ENCODE measurements at places on chromosomes 3 and 15.

DNA sequence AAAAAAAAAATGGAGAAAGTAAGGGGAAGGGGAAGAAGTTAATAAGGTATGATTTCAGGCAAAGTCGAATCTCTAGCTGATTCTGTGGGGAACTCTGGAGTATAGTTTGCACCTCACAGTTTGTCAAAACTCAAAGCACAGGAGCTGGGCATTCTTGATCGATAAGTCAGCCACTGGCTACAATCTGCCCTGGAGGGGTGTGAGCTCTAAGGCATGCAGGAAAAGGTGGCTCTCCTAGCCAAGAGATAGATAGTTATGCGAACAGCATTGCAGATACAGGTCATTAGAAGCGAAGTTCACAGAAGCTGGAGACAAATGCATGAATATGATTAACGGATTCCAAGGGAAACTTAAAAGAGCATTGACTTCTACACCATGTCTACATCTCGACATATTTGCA, 952.6 kb downstream of the AGBL1 start:
- DNase-seq: no peak

DNA sequence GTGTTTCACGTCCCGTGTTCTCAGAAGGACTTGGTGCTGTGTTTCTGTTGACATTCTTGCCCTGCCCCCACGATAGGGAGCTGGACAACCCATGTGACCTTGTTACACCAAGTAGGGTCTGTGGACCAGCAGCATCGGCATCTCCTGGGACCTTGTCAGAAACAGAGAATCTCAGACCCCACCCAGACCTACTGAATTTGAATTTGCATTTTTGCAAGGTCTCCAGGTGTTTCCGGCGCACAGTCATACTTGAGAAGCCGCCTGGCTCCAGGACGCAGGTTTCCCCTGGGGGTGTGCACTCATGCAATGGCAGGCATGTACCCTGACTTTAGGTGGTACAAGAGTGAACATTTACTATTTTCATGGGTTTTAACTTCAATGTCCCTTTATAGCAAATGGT, 117.9 kb downstream of the TLE3 start:
- DNase-seq: no peak

DNA sequence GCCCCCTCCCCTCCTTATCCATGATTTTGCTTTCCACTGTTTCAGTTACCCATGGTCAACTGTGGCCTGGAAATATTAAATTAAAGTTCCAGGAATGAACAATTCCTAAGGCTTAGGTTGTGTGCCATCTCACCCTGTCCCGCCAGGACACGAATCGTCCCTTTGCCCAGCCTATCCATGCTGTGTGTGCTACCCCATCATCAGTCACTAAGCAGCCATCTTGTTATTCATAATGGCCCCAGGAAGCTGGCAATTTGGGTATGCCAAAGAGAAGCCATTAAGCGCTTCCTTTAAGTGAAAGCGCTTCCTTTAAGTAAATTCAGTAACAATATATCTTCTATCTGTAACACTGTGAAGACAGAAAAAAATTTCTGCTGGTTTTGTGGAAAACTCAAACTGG, 49.2 kb upstream of the LDHAL6B start:
- DNase-seq: no peak

DNA sequence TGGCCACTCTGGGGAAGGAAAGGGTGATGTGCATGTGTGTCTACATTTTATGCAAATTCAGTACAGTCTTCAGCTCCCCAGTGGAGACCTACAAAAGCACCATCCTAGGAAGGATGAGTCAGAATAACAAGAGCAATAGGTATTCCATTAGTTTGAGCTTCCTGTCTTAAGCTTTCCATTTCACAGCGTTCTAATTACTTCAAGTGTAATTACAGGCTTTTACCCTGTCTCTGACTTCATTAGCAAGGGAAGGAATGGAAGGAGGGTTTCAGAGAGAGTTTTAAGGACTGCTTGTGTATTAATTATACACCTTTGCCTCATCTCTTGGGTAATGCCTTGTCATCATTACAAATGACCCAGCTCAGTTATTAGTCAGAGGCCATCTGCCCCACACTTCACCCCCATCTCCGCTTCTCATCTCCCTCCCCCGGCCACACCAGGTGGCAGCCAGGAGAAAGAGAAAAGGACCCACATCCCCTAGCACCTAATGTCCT, 202.8 kb upstream of the MRPL3 start:
- DNase-seq: no peak

DNA sequence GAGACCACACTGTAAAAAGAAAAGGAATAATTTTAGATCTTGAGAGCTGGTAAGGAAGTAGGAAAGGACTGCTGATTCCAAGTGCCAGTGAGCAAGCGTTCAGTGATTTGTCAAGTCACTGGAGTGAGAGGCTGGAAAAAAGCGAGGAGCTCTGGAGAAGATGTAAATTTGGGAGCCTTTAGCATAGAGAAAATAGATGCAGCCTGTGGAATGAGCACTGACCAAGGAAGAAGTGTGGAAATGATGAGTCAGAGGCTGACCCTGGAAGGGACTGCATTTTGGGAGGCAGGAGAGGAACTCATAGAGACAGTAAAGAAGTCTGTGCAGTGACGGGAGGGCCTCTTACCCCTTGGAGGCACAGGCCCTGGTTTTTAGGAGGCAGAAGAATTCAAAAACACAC, 17.1 kb upstream of the ABTB1 start:
- DNase-seq: no peak

DNA sequence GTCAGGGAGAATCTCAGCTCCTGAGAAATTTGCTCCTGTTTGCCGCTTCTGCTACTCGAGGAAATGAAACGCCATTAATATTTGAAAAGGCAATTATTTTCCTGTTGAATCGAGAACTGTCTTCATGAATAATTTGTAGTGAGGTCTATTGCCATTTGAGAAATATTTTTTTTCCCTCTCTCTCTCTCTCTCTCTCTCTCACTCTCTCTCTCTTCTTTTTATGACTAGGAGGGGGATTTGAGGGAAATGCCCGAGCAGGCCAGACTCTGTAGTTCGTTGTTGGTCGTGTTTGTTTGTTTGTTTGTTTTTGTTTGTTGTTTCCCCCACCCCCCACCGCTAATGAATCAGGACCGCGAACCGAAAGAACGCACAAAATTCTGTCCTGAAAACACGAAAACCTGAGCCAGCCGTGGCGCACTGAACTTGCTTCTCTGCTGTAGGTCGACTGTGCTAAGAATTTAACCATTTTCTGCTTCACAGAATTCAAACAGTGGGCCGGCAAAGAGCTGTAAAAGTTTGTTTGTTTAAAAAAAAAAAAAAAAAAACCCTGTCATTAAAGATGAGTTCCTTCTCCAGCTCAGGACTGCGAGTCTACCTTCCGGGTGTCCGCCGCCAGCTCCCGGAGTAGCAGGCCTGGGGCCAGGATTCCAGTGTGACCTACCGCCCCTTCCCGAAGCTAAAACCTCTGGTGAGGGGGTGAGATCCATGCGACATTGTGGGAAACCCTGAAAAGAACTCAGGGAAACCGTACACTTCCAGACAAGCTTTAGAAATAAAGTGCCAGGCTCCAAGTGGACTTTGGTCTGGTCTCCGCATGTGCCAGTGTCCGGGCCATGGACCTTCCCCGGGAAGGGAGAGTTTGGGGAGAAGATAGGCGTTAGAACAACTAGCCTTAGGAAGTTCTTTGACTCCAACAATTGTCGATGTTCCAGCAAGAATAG, 12.1 kb downstream of the ZIC4 start:
- no peak for DNase-seq

DNA sequence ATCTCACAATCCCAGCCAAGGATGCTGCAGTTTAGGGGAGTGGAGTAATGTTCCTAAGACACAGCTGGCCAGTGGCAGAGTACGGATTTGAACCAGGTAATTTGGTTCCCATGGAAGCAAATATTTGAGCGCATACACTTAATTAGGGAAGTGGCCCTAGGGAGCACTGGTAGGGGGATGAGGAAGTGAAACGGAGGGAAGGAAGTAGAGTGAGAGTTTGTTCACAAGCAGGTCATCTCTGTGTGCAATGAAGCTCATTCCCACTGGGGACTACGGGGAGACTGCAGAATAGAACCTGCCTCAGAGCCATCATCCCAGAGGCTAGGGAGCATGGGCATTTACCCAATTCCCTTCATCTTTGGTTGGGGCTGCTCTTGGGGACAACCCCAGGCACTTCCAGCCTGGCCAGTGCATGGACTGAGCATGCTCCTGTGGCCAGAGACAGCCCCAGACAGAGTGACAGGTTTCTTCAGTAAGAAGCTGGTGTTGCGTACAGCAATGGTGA, 317.2 kb upstream of the PROK2 start:
- DNase-seq: no peak

Data from dermis microvascular lymphatic vessel endothelial cell (primary cell).